ENCODE measurements at places on chromosomes 1 and 21. TPM values are rescaled to one million over a fixed set of nuclear protein-coding genes. Genes with fewer than 3 reads are reported as not detected.
A peak's percentile ranks its signal among the peaks of the same experiment; 100 is the strongest.

The CNR2 gene
- 0.99 TPM for total RNA-seq

The ABCA4 gene
- total RNA-seq: not detected

The DPH5 gene
- 60.5 TPM for total RNA-seq

The CD53 gene
- total RNA-seq: 295 TPM

- peaks cover 19% of the 10 kb centered on the region for H3K4me1 ChIP-seq
- peaks cover 25% of the 10 kb centered on the region for H3K36me3 ChIP-seq
- DNase-seq: no peak
- no peaks in the 10 kb centered on the region for H3K27me3 ChIP-seq
Measured at GRCh38 chr1:50913954-50914353, 46.1 kb downstream of the FAF1 start.

GRCh38 chr1:99469550-99469971 is 176.4 kb upstream of the PALMD start:
- peaks cover 2% of the 10 kb centered on the region for H3K27me3 ChIP-seq
- H3K27ac ChIP-seq: no peak overlapping the region
- no peak for DNase-seq
- H3K4me3 ChIP-seq: no peak overlapping the region

GRCh38 chr1:150271291-150271959 is 1.2 kb upstream of the C1orf54 start:
- H3K4me1 ChIP-seq: peaks cover 28% of the 10 kb centered on the region
- H3K4me3 ChIP-seq: no peak overlapping the region
- no peak overlapping the region for H3K27ac ChIP-seq
- no peak for DNase-seq

GRCh38 chr1:92118826-92119225 is 38.7 kb downstream of the BTBD8 start:
- no peak for DNase-seq
- no peaks in the 10 kb centered on the region for H3K27me3 ChIP-seq
- H3K27ac ChIP-seq: no peak overlapping the region

DNA sequence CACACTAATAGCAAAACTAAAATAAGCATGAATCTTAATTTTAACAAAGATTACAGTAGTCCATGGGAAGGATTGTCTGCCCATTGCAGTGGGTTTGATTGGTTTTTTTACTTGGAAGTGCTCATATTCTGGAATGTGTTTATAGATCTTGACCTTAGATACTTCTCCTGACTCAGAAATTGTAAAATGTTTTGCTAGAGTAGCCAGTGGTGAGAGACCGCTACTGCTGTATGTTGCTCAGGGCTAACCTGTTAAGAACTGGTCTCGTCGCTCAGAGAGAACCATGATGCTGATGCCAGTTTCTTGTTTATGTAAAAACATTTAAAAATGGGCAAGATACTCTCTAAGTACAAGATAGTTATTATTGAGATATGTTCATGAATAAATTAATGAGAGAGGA is 99.9 kb downstream of the ROR1 start:
- H3K36me3 ChIP-seq: no peaks in the 10 kb centered on the region
- no peaks in the 10 kb centered on the region for H3K4me1 ChIP-seq
- no peak for DNase-seq
- H3K27ac ChIP-seq: no peak overlapping the region
- peaks cover 3% of the 10 kb centered on the region for H3K27me3 ChIP-seq

GRCh38 chr1:30909365-30910068 is 959 bp upstream of the SDC3 start:
- peaks cover 18% of the 10 kb centered on the region for H3K4me1 ChIP-seq
- H3K27me3 ChIP-seq: peaks cover 45% of the 10 kb centered on the region
- peak overlapping the region; percentile 85 for H3K4me3 ChIP-seq
- peaks cover 2% of the 10 kb centered on the region for H3K36me3 ChIP-seq
- DNase-seq: no peak
- peak overlapping the region; percentile 56 for H3K27ac ChIP-seq

- peak overlapping the region; percentile 10 for H3K27ac ChIP-seq
- peak overlapping the region; percentile 84 for H3K4me3 ChIP-seq
- no peaks in the 10 kb centered on the region for H3K27me3 ChIP-seq
- H3K4me1 ChIP-seq: peaks cover 31% of the 10 kb centered on the region
Measured at GRCh38 chr1:91731815-91732214, 154.1 kb downstream of the TGFBR3 start.

- no peaks in the 10 kb centered on the region for H3K27me3 ChIP-seq
- peaks cover 4% of the 10 kb centered on the region for H3K4me1 ChIP-seq
Measured at GRCh38 chr1:76240316-76240715, 165.8 kb downstream of the ST6GALNAC3 start.

DNA sequence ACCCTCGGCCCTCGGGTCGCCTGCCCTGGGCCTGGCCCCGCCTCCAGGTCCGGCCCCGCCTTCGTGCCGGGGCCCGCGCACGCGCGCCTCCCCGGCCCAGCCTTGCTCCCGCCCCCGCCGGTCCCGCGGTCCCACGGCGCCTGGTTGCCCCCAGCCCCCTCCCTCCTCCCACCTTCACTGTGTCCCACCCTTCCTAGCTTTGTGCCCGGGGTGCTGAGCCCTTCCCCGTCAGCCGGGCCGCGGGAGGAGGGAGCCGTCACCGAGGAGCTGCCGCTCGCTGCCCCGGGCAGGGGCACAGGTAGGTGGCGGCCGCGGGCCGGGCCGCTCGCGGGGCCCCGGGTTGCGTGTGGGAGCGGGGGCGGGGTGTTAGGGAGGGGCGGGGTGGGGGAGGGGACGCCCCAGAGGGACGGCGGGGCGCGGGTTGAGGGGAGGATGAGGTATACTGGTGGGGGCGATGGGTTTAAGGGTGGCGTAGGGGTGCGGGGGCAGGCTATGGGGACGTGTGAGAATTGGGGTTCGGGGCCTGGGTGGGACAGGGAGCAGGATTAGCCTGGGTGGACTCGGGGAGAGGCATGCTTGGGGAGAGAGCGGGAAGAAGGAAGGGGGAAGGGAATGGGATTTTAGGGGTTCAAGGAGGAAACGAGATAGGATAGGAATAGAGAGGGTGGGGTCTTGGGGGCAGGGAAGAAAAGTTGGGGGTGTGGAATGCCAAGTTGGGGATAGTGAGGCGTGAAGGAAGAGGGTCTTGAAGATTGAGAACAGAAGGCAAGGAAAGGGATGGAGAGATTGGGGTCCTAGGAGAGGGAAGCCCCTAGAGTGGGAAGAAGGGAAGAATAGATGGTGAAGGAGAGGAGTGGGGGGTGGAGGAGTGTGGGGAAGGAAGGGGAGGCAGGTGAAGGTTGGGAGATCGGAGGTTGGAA is at the start of gene LRRC42:
Gene LRRC42, plus strand, starts transcription at position 99 of the 920 bp plus-strand sequence. CDS start 5,650 bp downstream, outside the sequence.
- DNase-seq: peak; percentile 87
- H3K27me3 ChIP-seq: no peaks in the 10 kb centered on the region
- peaks cover 7% of the 10 kb centered on the region for H3K36me3 ChIP-seq
- peak within 1 kb of the TSS; percentile 98 for H3K27ac ChIP-seq
- H3K4me3 ChIP-seq: peak within 1 kb of the TSS; percentile 95

GRCh38 chr1:244100704-244101453 is 49.8 kb downstream of the ZBTB18 start:
- peaks cover 3% of the 10 kb centered on the region for H3K27me3 ChIP-seq
- no peak overlapping the region for H3K27ac ChIP-seq
- H3K36me3 ChIP-seq: no peaks in the 10 kb centered on the region
- peak overlapping the region; percentile 66 for H3K4me3 ChIP-seq
- no peak for DNase-seq

- no peaks in the 10 kb centered on the region for H3K27me3 ChIP-seq
- peaks cover 24% of the 10 kb centered on the region for H3K4me1 ChIP-seq
- no peak overlapping the region for H3K4me3 ChIP-seq
- no peak for DNase-seq
- H3K36me3 ChIP-seq: no peaks in the 10 kb centered on the region
Measured at GRCh38 chr1:150513351-150513791, 2.2 kb upstream of the FALEC start.

DNA sequence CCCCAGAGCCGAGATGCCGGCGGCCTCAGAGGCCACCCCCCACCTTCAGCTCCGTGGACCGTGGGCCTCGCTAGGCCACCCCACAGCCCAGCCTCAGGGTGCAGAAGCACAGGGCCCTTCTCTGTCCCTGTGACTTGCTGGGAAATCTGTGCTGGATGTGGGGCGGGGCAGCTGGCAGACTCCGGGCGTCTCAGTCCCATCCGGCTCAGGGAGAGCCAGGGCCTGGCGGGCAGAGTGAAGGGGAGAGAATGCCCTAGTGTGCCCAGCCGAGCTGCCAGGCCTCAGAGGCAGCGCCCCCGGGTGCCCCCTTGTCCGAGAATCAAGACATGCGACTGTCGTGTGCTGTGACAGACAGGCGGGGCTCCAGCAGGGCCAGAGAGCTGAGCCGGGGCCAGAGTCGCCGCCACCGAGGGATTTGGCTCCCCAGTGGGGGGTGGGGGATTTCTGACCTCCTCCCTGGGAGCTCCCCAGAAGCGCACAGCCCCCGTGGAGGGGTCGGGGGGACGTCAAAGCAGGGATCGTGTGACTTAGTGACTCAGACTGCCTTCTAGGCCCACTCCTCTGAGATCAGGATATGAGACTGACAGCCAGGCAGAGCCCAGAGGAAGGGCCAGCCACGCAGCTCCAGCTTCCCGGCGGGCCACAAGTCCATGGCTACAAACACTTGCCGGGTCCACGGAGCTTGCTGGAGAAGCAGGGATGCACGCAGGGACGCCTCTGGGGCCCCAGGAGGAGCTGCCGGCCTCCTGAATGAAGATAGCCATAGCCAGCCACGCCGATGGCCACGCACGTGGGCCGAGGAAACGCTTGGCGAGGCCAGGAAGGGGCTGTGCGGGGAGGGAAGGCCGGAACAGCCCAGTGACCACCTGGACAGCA is 11.9 kb downstream of the COL6A1 start:
- peak; percentile 58 for DNase-seq
- no peaks in the 10 kb centered on the region for H3K4me1 ChIP-seq
- H3K27ac ChIP-seq: no peak overlapping the region
- no peaks in the 10 kb centered on the region for H3K27me3 ChIP-seq
- no peak overlapping the region for H3K4me3 ChIP-seq

GRCh38 chr1:170513138-170513537 is 18.8 kb upstream of the GORAB start:
- H3K36me3 ChIP-seq: no peaks in the 10 kb centered on the region
- peaks cover 19% of the 10 kb centered on the region for H3K27me3 ChIP-seq
- no peak for DNase-seq

DNA sequence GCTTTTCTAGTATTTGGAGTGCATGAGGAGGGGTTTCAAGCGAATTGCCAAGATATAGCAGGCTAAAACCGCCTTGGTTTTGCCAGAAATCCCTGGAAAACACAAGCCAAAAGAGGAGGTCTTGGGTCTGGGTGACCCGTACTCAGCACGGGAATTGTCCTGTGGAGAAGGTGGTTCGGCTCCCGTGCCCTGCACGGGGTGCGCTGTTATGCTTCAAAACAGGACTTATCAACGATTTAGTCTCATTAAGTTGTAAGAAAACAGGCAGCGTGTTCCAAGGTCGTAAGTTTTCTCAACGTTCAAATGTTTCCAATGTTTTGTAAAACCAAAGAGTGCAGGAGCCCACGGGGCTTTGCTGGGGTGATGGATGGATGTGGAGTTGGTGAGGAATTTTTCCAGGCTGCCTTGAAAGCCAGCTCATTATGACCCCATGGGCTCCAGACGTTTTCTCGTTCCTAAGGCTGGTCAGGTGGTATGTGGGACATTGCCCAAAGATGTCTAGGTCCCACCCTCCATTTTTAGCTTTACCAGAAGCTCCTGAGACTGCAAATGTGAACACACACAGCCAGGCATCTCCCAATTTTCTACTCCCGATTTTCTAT is 75.4 kb upstream of the CLDN14 start:
- no peak overlapping the region for H3K27ac ChIP-seq
- peaks cover 9% of the 10 kb centered on the region for H3K27me3 ChIP-seq
- H3K36me3 ChIP-seq: peaks cover 9% of the 10 kb centered on the region
- no peak for DNase-seq

DNA sequence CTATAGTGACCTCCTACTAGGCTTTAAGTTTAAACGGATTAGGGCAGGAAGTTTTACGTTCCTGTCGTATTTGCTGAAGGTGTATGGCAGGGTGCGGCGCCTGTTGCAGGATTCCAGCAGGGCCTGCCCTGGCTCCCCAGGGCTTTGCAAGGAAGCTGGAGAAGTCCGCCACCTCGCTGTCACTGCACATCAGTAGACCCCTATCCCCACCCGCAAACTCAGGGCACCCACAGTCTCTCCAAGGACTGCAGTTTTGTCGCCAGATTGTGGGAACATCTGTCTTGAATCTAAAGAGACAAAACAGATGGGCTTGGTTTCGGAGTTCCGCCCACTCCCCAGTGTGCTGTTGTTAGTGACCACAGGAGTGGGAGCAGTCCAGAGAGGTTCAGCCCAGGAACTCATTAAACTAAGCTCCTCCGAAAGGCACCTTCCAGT is 110.8 kb downstream of the CDC7 start:
- H3K4me3 ChIP-seq: no peak overlapping the region
- H3K27me3 ChIP-seq: no peaks in the 10 kb centered on the region
- H3K36me3 ChIP-seq: no peaks in the 10 kb centered on the region
- DNase-seq: no peak

DNA sequence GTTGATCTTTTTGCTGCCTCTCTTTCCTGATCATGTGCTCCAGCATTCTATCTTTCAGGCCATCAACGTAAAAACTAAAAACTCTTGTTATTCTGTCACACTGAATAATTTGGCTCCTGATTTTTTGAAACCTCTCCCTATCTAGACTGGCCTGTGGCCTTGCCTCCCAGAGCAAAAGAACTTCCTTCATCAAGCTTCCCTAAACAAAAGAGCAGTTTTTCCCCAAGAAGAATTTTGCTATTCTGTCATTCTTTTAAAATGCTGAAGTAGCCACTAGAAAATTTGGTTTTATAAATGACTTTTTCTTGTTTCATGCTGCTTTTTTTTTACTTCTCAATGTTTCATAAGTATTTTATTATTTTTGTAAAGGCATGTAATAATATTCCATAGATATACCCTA is 37.1 kb upstream of the CR2 start:
- H3K27me3 ChIP-seq: no peaks in the 10 kb centered on the region
- DNase-seq: no peak
- peaks cover 6% of the 10 kb centered on the region for H3K4me1 ChIP-seq
- H3K27ac ChIP-seq: no peak overlapping the region
- H3K36me3 ChIP-seq: peaks cover 8% of the 10 kb centered on the region

DNA sequence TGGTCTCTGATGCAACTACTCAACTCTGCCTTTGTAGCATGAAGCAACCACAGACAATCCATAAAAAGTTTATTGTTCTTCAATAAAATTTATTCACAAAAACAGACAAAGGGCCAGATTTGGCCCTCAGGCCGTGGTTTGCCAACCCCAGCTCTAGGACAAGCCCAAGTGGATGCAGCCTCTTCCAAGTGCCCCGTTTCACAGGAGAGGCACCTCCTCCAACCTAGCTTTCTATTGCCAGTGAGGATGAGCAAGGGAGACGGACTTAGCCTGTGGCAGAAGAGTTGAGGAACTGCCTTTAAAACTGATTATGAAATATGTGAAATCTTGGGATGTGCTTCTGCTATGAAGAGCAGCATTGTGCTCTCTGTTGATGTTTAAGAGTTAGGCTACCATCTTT is 105.4 kb downstream of the PSMG1 start:
- no peaks in the 10 kb centered on the region for H3K36me3 ChIP-seq
- no peak for DNase-seq
- H3K27me3 ChIP-seq: no peaks in the 10 kb centered on the region
- no peak overlapping the region for H3K4me3 ChIP-seq
- H3K4me1 ChIP-seq: no peaks in the 10 kb centered on the region

All from naive thymus-derived CD8-positive, alpha-beta T cell (primary cell).